ENCODE measurements at places on chromosomes 12 and 14.
A peak's percentile ranks its signal among the peaks of the same experiment; 100 is the strongest.

GRCh38 chr12:47775100-47775911, 2.3 kb downstream of the SLC48A1 start:
- H3K4me1 ChIP-seq = no peaks in the 10 kb centered on the region
- H3K27me3 ChIP-seq = peaks cover 7% of the 10 kb centered on the region
- H3K4me3 ChIP-seq = no peak overlapping the region
- H3K27ac ChIP-seq = no peak overlapping the region
- no peak for DNase-seq
- no peaks in the 10 kb centered on the region for H3K36me3 ChIP-seq

- no peaks in the 10 kb centered on the region for H3K4me1 ChIP-seq
- H3K36me3 ChIP-seq = no peaks in the 10 kb centered on the region
- H3K4me3 ChIP-seq = no peak overlapping the region
- H3K27ac ChIP-seq = no peak overlapping the region
- no peak for DNase-seq
- H3K27me3 ChIP-seq = no peaks in the 10 kb centered on the region
Observed at GRCh38 chr12:3722368-3722767, 30.5 kb downstream of the CRACR2A start.

GRCh38 chr12:14283489-14284144, 81.9 kb upstream of the ATF7IP start:
- DNase-seq = peak; percentile 64
- no peaks in the 10 kb centered on the region for H3K36me3 ChIP-seq
- H3K4me1 ChIP-seq = peaks cover 11% of the 10 kb centered on the region

DNA sequence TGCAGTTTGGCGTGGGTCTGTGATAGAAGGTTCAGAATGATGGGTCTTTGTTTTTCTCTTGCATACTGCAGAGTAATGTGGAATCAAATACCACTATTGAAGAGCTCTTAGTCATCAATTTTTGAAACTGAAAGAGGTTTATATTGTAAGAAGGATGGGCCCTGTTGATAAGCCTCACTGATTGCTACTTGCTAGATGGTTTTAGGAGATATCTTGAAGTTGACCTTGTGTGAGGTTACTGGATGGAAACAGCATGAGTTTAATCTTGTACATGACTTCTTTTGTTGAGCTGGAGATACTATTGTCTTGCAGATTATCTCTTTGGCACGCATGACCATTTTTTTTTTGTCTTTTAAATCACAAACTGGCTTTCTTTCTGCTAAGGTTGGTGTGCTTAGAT, 13.8 kb downstream of the BICD1 start:
- no peaks in the 10 kb centered on the region for H3K27me3 ChIP-seq
- no peaks in the 10 kb centered on the region for H3K36me3 ChIP-seq
- no peak overlapping the region for H3K27ac ChIP-seq

GRCh38 chr14:70842851-70843462, 33.6 kb upstream of the MAP3K9 start:
- no peak overlapping the region for H3K27ac ChIP-seq
- no peaks in the 10 kb centered on the region for H3K27me3 ChIP-seq
- no peaks in the 10 kb centered on the region for H3K36me3 ChIP-seq
- no peak overlapping the region for H3K4me3 ChIP-seq
- DNase-seq = peak; percentile 5

- peak; percentile 88 for DNase-seq
- peaks cover 3% of the 10 kb centered on the region for H3K27me3 ChIP-seq
- peaks cover 14% of the 10 kb centered on the region for H3K4me1 ChIP-seq
- H3K4me3 ChIP-seq = no peak overlapping the region
- H3K36me3 ChIP-seq = no peaks in the 10 kb centered on the region
- H3K27ac ChIP-seq = no peak overlapping the region
Observed at GRCh38 chr14:95514131-95515079, 2.0 kb downstream of the SYNE3 start.

DNA sequence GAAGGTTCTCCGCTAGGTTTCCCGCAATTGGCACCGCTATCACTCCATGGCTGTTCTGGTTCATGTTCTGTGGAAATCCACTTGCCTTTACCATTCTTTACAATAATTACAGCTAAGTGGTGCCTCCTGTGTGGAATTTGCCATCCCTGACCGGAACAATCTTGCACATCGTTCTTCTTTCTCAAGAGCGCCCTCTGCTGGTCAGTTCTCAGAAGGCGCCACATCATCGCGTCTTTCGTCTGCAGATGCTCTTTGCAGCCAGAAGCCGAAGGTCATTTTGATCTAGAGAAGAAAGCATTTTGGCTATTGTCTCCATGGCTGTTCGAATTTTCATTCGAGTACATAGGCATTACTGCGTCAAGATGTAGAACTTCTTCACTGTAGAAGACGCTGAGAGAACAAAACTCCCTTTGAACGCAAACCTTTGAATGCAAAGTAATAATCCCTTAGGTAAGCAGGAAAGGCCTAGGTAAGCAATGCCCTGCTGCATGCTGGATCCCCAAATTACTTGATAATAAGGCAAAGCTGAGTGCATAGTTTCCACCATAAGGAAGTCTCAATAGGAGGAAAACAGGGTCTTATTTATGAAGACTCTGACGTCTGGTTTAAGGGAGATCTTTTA, 10.1 kb upstream of the RTRAF start:
- no peak overlapping the region for H3K27ac ChIP-seq
- H3K36me3 ChIP-seq = no peaks in the 10 kb centered on the region
- H3K4me3 ChIP-seq = no peak overlapping the region
- peak; percentile 95 for DNase-seq
- peaks cover 3% of the 10 kb centered on the region for H3K4me1 ChIP-seq
- H3K27me3 ChIP-seq = no peaks in the 10 kb centered on the region

DNA sequence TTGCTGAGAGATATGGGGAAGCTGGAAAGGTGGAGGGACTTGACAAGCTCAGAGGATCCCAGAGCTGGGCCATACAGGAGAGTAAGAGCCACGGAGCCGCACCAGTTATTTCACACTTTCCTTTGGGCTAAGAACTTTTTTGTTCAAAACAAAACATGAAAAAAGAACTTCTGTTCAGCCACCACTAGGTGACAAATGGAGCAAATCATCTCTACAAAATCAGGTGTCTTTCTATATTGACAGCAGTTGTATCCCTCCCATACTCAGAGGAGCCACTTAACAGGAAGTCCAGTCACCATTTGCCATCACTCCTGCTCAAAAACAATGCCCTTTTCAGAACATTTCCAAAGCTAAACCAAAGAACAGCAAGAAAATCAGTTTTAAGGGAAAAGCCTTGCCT, 70.3 kb upstream of the DBX2 start:
- H3K36me3 ChIP-seq = no peaks in the 10 kb centered on the region
- H3K27ac ChIP-seq = no peak overlapping the region
- no peaks in the 10 kb centered on the region for H3K4me1 ChIP-seq
- H3K27me3 ChIP-seq = no peaks in the 10 kb centered on the region
- DNase-seq = no peak
- no peak overlapping the region for H3K4me3 ChIP-seq

DNA sequence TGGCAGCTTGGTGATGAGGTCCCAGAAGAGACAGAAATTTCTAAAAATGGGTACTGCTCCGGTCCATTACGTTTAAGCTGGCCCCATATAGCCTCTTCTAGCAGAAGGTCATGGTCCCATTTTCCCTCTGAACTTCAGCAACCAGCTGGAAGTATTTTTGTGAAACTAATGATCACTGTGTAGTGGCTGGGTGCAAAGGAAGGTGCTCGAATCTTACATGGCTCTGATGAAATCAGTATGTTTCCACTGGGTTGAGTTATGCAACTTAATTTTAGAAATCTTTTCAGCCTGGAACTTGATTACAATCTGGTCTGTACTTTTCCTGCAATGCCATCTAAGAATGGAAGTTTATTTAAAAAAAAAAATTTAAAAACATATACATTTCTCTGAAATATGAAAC, 228.5 kb downstream of the FOXN3 start:
- no peak overlapping the region for H3K4me3 ChIP-seq
- H3K27me3 ChIP-seq = no peaks in the 10 kb centered on the region
- no peaks in the 10 kb centered on the region for H3K36me3 ChIP-seq
- no peak overlapping the region for H3K27ac ChIP-seq

GRCh38 chr12:130476451-130477135, 138.9 kb downstream of the PIWIL1 start:
- no peaks in the 10 kb centered on the region for H3K4me1 ChIP-seq
- no peaks in the 10 kb centered on the region for H3K27me3 ChIP-seq
- no peak for DNase-seq
- H3K27ac ChIP-seq = no peak overlapping the region

- no peaks in the 10 kb centered on the region for H3K27me3 ChIP-seq
- H3K27ac ChIP-seq = no peak overlapping the region
- no peak for DNase-seq
- no peak overlapping the region for H3K4me3 ChIP-seq
- no peaks in the 10 kb centered on the region for H3K36me3 ChIP-seq
Observed at GRCh38 chr14:87847216-87847755, 145.7 kb downstream of the GALC start.

- no peak for DNase-seq
- no peaks in the 10 kb centered on the region for H3K27me3 ChIP-seq
- H3K27ac ChIP-seq = no peak overlapping the region
- H3K4me1 ChIP-seq = no peaks in the 10 kb centered on the region
- H3K4me3 ChIP-seq = no peak overlapping the region
Observed at GRCh38 chr12:19647806-19648556, 208.7 kb downstream of the AEBP2 start.

Data from endodermal cell (in vitro differentiated cells).